Ascending aorta (tissue), 2 donors: ENCODE measurements at places on chromosomes 2 and 18. TPM values are rescaled to one million over a fixed set of nuclear protein-coding genes. Genes with fewer than 3 reads are reported as not detected.
A peak's percentile ranks its signal among the peaks of the same experiment; 100 is the strongest.

DNA sequence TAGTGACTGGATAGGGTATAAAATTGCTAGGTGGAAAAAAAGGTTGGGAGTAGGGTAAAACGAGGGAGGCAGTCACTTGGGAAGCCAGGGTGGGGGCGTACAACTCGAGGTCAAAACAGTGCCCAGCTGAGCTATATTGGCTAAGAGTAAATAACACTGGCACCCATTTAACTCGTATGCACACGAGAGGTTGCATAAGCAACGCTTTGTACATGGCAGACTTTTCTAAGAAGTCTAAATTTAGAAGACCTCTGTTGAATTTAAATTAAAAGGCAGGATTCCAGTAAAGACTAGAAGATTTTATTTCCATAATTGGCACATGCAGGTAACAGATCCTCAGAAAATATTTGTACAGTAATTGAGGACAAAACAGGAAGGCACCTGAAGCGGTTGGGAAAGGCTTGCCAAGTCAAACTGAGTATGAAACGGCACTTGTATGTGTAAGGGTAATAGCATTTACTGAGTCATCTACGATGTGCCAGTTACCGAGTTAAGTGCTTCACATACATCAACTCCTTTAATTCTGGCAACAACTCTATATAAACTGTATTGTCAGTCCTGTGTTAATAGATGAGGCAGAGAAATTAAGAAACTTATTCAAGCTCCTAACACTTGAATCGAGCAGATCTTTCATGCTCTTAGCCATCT is 1.4 kb upstream of the MALT1 start:
- DNase-seq, result no peak
- no peaks in the 10 kb centered on the region for H3K36me3 ChIP-seq
- H3K4me1 ChIP-seq, result no peaks in the 10 kb centered on the region
- H3K27me3 ChIP-seq, result no peaks in the 10 kb centered on the region
- no peak overlapping the region for H3K4me3 ChIP-seq

DNA sequence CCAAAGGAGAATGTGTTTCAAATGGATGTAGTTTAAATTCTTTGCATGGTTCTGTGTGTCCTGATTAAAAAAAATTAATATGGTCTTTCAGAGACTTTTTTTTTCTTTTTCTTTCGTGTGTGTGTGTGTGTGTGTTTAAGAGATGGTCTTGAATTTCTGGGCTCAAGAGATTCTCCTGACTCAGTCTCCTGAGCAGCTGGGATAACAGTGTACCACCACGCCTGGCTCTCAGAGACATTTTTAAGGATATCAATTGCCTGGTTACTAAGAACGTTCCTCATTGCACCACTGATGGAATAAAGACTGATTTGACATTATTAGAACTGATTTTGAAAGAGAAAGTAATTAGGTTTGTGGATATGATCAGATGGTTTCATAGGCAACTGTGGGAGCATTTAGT is 163.8 kb upstream of the SMAD7 start:
- no peak overlapping the region for H3K27ac ChIP-seq
- no peak for DNase-seq
- no peaks in the 10 kb centered on the region for H3K4me1 ChIP-seq
- H3K27me3 ChIP-seq, result no peaks in the 10 kb centered on the region
- no peak overlapping the region for H3K4me3 ChIP-seq

DNA sequence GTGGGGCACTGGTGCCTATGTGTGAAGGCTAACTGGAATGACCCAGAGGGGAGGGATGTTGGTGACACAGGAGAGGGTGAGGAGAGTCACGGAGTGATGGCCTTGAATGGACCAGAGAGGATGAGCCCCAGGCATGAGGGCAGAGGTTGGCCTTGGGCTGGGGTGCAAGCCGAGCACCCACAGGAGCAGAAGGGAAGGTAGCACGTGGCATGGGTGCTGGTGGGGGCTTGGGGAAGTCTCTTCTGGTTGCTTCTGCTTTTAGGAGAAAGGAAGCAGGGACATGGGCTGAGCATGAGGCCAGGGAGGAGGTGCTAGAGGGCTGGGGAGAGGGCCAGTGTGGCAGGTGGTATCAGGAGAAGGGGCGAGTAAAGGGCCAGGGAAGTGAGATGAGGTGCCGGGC is 183.8 kb downstream of the DYSF start:
- no peak overlapping the region for H3K27ac ChIP-seq
- no peaks in the 10 kb centered on the region for H3K36me3 ChIP-seq
- H3K4me1 ChIP-seq, result no peaks in the 10 kb centered on the region
- no peaks in the 10 kb centered on the region for H3K27me3 ChIP-seq
- H3K4me3 ChIP-seq, result no peak overlapping the region

- H3K36me3 ChIP-seq, result no peaks in the 10 kb centered on the region
- H3K4me3 ChIP-seq, result no peak overlapping the region
- no peaks in the 10 kb centered on the region for H3K27me3 ChIP-seq
- H3K4me1 ChIP-seq, result no peaks in the 10 kb centered on the region
- H3K27ac ChIP-seq, result no peak overlapping the region
- no peak for DNase-seq
Measured at GRCh38 chr2:56626927-56627326, 443.1 kb downstream of the CCDC85A start.

- no peaks in the 10 kb centered on the region for H3K36me3 ChIP-seq
- no peak for DNase-seq
- H3K27me3 ChIP-seq, result no peaks in the 10 kb centered on the region
- H3K27ac ChIP-seq, result no peak overlapping the region
Measured at GRCh38 chr2:155418753-155419152, 720.3 kb downstream of the KCNJ3 start.

GRCh38 chr2:32905270-32905669 is 41.5 kb upstream of the LTBP1 start:
- DNase-seq, result no peak
- H3K4me3 ChIP-seq, result no peak overlapping the region
- no peak overlapping the region for H3K27ac ChIP-seq
- H3K4me1 ChIP-seq, result no peaks in the 10 kb centered on the region
- no peaks in the 10 kb centered on the region for H3K36me3 ChIP-seq

GRCh38 chr2:170073288-170073687 is 104.7 kb upstream of the MYO3B start:
- H3K36me3 ChIP-seq, result peaks cover 23% of the 10 kb centered on the region
- no peak overlapping the region for H3K27ac ChIP-seq
- no peaks in the 10 kb centered on the region for H3K27me3 ChIP-seq
- no peak overlapping the region for H3K4me3 ChIP-seq
- no peaks in the 10 kb centered on the region for H3K4me1 ChIP-seq

DNA sequence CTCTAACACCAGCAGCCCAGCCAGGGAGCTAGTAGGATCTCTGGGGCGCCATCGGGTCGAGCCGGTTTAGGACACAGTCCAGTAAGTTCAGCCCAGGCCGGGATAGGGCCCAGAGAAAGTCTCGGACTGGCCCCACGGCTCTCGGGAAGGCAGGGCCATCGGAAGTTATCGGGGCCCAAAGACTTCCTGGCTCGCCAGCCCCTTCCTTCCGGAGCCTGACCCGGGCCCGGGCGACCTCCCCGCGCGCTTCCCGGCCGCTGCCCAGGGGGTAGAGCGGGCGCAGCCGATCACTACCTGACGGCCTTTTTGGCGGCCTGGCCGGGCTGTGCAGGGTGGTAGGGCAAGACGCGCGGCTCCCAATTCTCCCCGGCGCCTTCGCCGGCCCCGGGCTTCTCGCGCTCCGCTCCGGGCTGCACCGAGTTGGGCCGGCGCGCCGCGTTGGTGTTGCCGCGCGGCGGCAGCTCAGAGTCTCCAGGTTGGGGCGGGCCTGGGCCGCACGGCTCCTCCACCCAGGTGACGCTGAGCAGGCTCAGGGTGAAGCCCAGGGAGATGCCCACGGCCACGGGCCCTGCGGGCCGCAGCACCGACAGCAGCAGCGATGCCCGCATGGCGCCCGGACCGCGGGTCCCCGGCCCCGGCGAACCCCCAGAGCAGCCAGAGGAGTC is 546 bp downstream of the CHPF start:
- H3K4me1 ChIP-seq, result peaks cover 8% of the 10 kb centered on the region
- H3K27me3 ChIP-seq, result no peaks in the 10 kb centered on the region
- H3K4me3 ChIP-seq, result peak overlapping the region; percentile 90
- no peak for DNase-seq
- H3K36me3 ChIP-seq, result peaks cover 36% of the 10 kb centered on the region

- no peaks in the 10 kb centered on the region for H3K27me3 ChIP-seq
- no peak for DNase-seq
- H3K4me3 ChIP-seq, result no peak overlapping the region
- H3K36me3 ChIP-seq, result no peaks in the 10 kb centered on the region
- H3K4me1 ChIP-seq, result no peaks in the 10 kb centered on the region
Measured at GRCh38 chr18:4720518-4720917, 265.4 kb upstream of the DLGAP1 start.

GRCh38 chr2:95401480-95401879 is 1.0 kb upstream of the FAHD2A start:
- peak overlapping the region; percentile 94 for H3K4me3 ChIP-seq
- no peak overlapping the region for H3K27ac ChIP-seq
- no peaks in the 10 kb centered on the region for H3K36me3 ChIP-seq

DNA sequence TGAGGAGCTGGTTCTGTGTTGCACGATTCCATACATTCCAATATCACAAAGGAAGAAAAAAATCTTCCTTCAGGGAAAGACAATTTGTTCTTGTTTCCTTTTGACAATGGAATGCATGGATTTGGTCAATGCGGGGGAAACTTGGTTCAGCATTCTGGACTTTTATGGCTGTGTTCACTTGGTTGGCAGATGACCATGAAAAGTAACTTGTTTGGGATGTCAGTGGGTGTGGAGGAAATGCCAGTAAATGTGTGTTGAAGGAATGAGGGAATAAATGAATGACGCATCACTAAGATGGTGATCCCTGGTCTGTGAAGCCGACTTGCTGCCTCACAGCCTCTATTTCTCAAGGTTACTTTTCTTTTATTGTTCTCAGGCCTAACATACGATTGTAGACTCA is 53.7 kb downstream of the THUMPD2 start:
- no peak overlapping the region for H3K4me3 ChIP-seq
- no peaks in the 10 kb centered on the region for H3K4me1 ChIP-seq
- no peaks in the 10 kb centered on the region for H3K27me3 ChIP-seq
- no peak overlapping the region for H3K27ac ChIP-seq
- H3K36me3 ChIP-seq, result no peaks in the 10 kb centered on the region
- DNase-seq, result no peak

- H3K27me3 ChIP-seq, result no peaks in the 10 kb centered on the region
- no peaks in the 10 kb centered on the region for H3K36me3 ChIP-seq
- H3K27ac ChIP-seq, result no peak overlapping the region
- no peak overlapping the region for H3K4me3 ChIP-seq
- H3K4me1 ChIP-seq, result no peaks in the 10 kb centered on the region
Measured at GRCh38 chr2:145383961-145384360, 864.0 kb upstream of the ZEB2 start.

DNA sequence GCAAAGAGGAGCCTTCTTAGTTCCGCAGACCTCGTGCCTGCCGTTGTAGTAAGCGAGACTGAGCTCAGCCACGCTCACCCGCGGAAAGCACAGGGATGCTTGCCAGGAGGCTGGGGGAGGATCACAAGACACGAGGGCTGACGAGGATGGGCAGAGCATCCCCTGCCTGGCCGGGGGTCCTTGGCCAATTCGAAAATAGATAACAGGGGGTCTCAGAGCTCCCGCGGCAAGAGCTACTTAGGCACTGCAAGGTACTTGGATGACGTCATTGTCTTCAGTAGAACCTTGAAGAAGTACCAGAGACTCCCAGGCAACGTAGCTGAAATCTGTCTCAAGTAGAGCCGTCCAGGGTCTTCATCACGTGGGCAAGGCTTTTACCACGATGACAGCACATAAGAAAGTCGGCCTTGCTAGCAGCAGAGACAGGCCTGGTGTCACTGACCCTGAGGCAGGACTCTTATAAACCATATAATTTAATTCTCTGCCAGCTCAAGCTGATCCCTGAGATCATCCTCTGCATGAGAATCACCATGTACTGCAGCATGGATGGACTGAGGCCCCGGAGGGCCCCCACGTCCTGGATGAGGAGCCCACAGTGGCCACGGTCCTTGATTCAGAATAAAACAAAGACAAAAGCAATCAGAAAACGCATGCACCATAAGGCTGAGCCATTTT is 81.9 kb downstream of the TMEM18 start:
- H3K36me3 ChIP-seq, result no peaks in the 10 kb centered on the region
- DNase-seq, result no peak
- no peaks in the 10 kb centered on the region for H3K27me3 ChIP-seq
- H3K4me3 ChIP-seq, result no peak overlapping the region
- H3K4me1 ChIP-seq, result no peaks in the 10 kb centered on the region

DNA sequence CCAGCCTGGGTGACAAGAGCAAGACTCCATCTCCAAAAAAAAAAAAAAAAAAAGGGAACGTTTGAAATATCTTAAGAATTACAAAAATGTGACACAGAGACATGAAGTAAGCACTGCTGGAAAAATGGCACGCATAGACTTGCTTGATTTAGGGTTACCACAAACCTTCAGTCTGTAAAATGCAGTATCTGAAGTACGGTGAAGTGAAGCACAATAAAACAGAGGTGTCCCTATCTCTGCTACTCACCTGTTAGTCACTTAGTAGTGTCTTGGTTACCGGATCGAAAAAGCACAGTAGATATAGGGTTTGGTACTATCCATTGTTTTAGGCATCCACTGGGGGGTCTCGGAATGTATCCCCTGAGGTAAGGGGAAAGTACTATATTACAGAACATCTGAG is 11.6 kb upstream of the GREB1L start:
- no peaks in the 10 kb centered on the region for H3K36me3 ChIP-seq
- H3K27ac ChIP-seq, result no peak overlapping the region
- no peaks in the 10 kb centered on the region for H3K4me1 ChIP-seq
- no peak for DNase-seq
- no peaks in the 10 kb centered on the region for H3K27me3 ChIP-seq

GRCh38 chr2:42933824-42934254 is 141.5 kb upstream of the HAAO start:
- H3K27me3 ChIP-seq, result no peaks in the 10 kb centered on the region
- H3K27ac ChIP-seq, result peak overlapping the region; percentile 97
- H3K4me3 ChIP-seq, result no peak overlapping the region
- no peaks in the 10 kb centered on the region for H3K36me3 ChIP-seq
- H3K4me1 ChIP-seq, result peaks cover 14% of the 10 kb centered on the region

- peaks cover 9% of the 10 kb centered on the region for H3K4me1 ChIP-seq
- peak overlapping the region; percentile 97 for H3K27ac ChIP-seq
Measured at GRCh38 chr2:188292348-188293239, 920 bp downstream of the GULP1 start.

- no peaks in the 10 kb centered on the region for H3K4me1 ChIP-seq
- H3K27me3 ChIP-seq, result no peaks in the 10 kb centered on the region
- H3K4me3 ChIP-seq, result no peak overlapping the region
- no peak overlapping the region for H3K27ac ChIP-seq
- no peaks in the 10 kb centered on the region for H3K36me3 ChIP-seq
- DNase-seq, result no peak
Measured at GRCh38 chr2:120245520-120246332, 6.9 kb upstream of the RALB start.

- H3K27ac ChIP-seq, result no peak overlapping the region
- no peaks in the 10 kb centered on the region for H3K27me3 ChIP-seq
- no peaks in the 10 kb centered on the region for H3K4me1 ChIP-seq
Measured at GRCh38 chr2:228681426-228681825, 499.9 kb upstream of the SPHKAP start.

WDFY1 gene
- total RNA-seq, result 26.2 TPM

LHCGR gene
- total RNA-seq, result not detected

GKN1 gene
- total RNA-seq, result 1.9 TPM

TRIM54 gene
- not detected for total RNA-seq

NGEF gene
- total RNA-seq, result 0.43 TPM

MAP3K2 gene
- total RNA-seq, result 47.7 TPM

TCF4 gene
- total RNA-seq, result 180 TPM

ANKRD30B gene
- not detected for total RNA-seq
